DMS53 (cell line): ENCODE measurements at places on chromosomes 16 and 17.

- no peak for DNase-seq
These were observed 18.8 kb downstream of the ADORA2B start for GRCh38 chr17:15963670-15964110.

- DNase-seq: no peak
These were observed 25.9 kb downstream of the SBK1 start for GRCh38 chr16:28318042-28318744.

DNA sequence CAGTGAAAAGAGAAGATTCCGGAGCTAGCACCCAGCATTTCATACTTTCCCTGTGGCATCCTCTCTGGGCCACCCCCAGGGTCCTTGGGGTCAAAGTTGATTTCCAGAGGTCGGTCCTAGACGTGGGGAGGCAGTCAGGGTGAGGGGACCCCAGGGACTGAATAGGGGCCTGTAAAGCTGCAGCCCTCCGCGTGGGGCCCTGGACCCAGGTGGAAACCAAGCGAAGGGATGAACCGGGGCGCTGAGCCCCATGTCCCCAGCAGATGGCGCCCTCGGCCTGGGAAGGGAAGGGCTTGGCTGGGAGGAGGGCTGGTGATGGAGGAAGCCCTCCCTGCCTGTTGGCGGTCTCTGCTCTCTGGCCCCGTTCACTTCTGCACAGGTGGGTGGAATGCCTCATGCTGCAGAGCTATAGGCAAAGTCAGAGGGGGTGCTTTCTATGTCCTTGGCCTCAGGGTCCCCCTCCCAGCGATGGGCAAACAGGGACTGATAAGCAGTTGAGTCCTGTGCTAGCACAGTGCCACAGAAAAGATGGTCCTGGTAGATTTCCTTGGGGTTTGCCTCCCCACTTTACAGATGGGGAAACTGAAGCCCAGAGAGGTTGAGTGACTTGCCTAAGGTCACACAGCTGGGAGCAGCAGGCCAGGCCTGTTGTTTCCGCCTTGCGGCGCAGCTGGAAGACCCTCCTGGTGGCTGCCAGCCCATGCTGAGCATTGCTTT, 163.4 kb upstream of the CIBAR2 start:
- DNase-seq: peak; percentile 71

DNA sequence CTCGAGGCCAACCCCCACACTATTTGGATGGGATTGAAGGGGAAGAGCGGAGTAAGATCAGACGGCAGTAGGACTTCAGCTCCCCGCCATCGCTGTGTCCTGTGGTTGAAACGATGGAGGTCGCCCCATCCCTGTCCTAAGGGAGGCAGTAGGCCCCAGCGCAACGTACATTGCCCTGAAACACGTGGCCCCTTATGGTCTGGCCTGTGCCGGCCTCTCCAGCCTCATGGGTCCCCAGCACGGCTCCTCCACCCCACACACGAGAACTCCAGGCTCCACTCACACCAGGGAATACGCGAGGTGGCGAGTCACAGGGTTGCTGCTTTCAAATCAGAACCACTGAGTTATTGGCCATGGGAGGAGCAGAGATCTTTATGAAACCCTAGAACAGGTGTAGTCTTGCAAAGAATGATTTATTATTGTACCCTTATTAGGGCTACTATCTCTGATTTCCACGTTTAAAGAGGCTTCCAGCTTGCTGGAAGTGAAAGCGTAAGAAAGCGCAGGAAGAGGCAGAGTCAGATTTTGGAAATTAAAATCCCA, 669 bp upstream of the DCTPP1 start:
- no peak for DNase-seq

- DNase-seq: no peak
These were observed 9.2 kb upstream of the TBX4 start for GRCh38 chr17:61442878-61443474.

DNA sequence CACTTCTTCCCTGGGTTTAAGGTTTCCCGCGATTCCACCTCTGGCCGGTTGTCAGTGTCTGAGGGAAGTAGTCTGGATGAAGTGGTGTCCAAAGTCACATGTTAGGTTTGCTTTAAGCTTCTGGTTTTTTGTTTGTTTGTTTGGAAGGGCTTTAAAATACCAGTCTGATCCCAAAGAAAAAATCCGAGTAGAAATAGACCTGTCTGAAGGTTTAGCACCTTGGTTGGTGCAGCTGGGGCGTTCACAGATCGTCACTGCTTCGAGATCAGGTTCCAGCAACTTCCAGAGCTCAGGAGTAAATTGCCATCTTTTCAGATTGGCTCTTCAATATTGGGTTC, 567 bp downstream of the TMEM97 start:
- peak; percentile 60 for DNase-seq

DNA sequence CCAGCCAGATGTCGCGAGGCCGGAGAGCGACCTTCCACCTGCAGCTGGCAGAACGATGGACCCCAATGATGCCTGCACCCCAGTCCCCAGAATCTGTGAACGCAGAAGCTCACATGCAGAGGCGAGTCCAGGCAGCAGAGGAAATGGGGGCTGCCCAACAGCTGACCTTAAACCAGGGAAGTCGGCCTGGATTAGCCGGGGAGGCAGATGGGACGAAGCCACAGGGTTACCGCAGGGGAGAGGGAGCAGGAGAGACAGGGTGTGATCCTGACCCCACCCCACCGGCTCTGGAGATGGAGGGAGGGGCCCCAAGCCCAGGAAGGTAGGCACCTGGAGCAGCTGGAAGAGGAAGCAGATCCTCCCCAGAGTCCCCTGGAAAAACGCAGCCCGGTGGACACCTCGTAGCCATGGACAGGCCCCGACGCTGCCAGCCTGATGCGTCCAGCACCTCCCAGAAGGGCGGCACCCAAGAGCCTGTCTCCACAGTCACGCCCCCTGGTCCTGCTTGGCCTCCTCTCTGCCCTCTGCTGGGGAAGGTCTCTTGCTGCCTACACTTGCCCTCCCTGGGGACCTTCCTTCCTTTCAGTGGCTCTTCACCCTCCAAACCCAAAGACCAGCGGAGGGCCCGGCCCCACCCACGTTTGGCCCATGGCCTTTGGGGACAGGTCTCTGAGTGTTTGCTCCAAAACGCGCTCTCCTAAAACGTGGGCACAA, 37.3 kb downstream of the PIEZO1 start:
- DNase-seq: peak; percentile 74

GRCh38 chr17:81464586-81464985, 48.0 kb downstream of the ACTG1 start:
- no peak for DNase-seq

DNA sequence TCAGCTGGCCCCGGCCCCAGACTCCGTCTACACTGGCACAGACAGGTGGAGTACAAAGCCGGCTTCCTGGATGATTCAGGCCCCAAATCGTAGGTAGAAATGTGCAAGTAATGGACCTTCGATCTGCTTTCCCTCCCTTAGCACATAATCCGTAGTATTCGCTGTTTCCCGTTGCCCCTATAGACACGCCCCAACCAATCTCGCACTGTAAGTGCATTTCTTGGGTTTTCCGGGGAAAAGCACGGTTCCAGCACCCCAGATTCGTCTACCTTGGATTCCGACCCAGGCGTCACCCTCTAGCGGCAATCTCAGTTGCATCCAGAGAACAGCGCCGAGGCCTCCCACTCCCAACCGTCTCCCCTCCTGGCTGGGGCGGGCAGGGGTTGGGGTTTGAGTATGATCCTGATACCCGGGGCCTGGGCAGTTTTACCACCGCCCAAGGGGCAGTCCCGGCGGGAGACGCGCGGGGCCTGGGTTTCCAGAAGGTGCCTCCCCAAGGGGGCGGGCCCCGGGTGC, 12.1 kb upstream of the FOXF1 start:
- DNase-seq: no peak

DNA sequence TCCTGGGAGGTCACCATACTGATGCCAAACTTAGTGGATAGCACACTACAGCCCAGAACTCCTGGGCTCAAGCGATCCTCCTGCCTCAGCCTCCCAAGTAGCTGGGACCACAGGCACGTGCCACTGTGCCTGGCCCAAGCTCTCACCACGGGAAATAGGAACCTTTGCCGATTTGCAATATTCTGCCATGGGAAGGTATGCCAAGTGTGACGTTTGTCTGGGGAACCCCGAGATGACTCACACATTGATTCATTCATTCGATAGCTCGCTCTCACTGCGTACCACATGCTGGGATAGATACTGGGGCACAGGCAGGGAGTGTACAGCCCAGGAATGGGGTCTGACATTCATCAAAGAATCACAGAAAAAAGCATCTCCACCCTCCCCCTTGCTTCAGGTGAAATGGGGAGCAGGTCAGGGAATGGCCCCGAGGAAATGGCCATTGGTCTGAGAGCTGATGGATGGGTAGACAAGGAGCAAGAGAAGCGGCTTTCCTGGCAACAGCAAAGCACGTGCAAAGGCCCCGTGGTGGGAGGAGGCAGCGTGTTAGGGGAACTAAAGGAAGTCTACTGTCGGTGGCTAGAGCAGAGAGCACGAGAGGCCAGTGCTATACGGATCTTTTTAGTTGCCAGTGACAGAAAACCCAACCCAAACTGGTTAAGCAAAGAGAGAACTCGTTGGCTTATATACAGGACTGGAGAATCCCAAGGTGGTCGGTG, 44.1 kb downstream of the DNAH17 start:
- peak; percentile 63 for DNase-seq

- no peak for DNase-seq
These were observed 472.4 kb downstream of the PMP22 start for GRCh38 chr17:14792746-14793145.

- DNase-seq: no peak
These were observed 23.6 kb downstream of the KCTD19 start for GRCh38 chr16:67302970-67303369.

DNA sequence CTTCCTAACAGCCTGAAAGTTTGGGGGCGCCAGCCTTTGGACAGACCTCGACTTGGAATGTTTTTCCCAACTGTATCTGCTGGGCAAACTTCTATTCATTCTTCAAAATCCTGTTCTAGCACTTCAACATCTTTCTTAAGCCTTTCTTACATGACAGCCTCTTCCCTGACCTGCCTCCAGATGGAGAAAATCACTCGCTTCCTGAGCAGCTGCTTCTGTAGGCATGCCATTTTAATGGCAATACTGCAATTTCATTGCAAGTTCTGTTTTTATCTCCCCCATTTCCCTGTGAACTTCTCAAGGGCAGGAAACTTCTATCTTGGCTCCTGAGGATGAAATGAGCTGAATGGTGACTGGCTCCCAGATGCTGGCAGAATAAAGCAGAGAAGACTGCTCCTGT, 128.8 kb upstream of the ASIC2 start:
- no peak for DNase-seq

DNA sequence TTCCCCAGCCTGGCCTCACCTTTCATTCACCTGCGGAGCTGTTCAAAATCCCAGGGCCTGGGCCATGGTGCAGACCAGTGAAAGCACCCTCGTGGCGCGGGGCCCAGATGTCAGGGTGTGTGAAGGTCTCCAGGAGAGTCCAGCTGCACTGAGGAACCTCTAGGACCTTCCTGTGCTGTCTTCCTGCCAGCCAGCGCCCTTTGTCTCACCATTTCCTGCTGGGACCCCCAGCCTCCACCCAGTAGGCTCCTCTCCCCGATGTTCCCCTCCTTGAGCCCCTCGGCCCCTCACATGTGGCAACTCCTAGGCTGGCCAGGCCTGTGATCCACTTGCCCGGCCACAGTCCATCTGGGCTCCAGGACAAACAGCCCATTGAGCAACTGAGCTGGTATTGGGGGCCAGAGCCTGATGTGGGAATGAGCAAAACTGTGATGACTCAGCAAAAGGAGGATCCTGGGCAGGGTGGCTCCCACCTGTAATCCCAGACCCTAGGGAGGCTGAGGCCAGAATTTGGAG, 677 bp downstream of the SULT1A2 start:
- DNase-seq: no peak

DNA sequence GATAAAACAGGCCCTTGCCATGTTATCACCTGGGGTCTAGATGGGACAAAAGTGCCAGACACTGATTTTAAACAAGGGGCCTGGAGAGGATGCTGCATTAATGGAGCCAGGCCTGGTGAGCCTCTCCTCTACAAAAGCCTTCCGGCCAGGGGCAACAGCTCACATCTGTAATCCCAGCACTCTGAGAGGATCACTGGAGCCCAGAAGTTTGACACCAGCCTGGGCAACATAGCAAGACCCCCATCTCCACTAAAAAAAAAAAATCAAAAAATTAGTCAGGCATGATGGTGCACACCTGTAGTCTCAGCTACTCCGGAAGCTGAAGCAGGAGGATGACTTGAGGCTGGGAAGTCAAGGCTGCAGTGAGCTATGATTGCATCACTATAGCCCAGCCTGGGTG, 3.5 kb downstream of the GINS2 start:
- DNase-seq: no peak

DNA sequence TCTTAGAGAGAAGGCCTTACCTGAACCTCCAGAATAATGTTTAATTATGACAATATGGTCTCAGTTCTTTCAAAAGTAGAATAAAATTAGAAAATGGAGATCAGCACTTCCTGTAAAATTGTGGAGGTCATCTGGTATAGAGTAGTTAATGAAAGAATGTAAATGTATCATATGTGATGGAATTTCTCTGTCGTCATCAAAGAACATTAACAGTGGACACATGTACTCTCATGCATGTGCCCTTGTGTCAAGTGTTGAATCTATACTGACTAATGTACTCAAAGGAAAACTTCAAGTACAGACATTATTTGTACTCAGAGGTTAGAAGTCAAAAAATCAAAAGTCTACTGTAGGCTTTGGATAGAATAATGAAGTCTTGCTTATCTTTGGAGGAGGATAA, 129.2 kb upstream of the MYOCD start:
- no peak for DNase-seq

GRCh38 chr16:20322696-20323095, 4.6 kb downstream of the GP2 start:
- no peak for DNase-seq

DNA sequence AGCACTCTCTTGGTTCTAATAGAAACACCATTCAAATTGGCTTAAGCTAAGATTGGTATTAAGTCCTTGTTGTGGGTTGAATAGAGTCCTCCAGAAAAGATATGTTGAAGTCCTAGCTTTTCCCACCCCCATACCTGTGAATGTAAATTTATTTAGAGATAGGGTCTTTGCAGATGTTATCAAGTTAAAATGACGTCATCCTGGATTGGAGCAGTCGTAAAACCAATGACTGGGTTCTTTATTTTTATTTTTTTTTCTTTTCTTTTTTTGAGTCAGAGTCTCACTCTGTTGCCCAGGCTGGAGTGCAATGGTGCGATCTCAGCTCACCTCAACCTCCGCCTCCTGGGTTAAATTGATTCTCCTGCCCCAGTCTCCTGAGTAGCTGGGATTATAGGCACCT, 658.6 kb upstream of the RBFOX1 start:
- no peak for DNase-seq

DNA sequence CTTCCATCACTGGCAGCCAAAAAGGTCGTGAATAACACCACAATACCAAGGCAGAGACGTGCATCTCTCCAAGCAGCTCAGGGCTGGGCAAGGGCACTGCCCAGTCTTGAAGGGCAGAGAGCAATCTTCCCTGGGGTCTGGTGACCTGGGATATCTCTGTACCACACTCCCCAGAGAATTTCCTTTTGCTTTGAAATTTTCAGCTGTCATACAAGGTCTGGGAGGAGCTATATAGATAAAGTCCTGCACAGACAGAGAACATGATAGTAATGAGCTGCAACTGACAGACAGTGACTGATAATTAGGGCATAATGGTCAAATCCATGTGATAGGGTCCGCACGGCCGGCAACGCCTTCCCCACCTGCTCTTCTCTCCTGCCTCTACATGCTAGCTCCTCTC, 68.2 kb downstream of the DYNLRB2 start:
- DNase-seq: no peak
